ENCODE measurements at places on chromosomes 12 and 14. TPM values are rescaled to one million over a fixed set of nuclear protein-coding genes. Genes with fewer than 3 reads are reported as not detected.
A peak's percentile ranks its signal among the peaks of the same experiment; 100 is the strongest.

WASHC3 gene
- total RNA-seq = 108 TPM

DNA sequence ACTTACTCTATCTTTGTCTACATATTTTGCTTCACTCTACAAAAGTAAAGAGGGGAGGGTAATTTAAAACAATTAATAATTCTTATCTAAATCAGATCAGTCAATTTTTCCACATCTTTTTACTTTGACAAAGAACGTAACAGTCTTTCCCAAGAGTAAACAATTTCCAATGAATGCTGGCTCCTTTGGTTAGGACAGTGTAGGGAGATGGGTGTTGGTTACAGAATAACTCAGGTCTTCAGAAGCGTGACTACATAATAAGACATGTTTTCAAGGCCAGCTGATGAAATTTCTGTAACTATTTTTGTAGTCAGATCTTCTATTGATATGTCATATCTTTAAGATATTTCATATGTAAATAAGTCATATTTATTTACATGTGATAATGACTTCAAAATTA lies 183.0 kb upstream of the CAND1 start:
- no peak overlapping the region for H3K4me3 ChIP-seq
- no peak for DNase-seq
- no peaks in the 10 kb centered on the region for H3K36me3 ChIP-seq
- no peak overlapping the region for H3K27ac ChIP-seq
- no peaks in the 10 kb centered on the region for H3K4me1 ChIP-seq

GRCh38 chr12:124413401-124413800 lies 118.5 kb downstream of the RFLNA start:
- DNase-seq = no peak
- H3K36me3 ChIP-seq = peaks cover 4% of the 10 kb centered on the region
- H3K4me3 ChIP-seq = no peak overlapping the region
- H3K27ac ChIP-seq = no peak overlapping the region
- no peaks in the 10 kb centered on the region for H3K27me3 ChIP-seq

DNA sequence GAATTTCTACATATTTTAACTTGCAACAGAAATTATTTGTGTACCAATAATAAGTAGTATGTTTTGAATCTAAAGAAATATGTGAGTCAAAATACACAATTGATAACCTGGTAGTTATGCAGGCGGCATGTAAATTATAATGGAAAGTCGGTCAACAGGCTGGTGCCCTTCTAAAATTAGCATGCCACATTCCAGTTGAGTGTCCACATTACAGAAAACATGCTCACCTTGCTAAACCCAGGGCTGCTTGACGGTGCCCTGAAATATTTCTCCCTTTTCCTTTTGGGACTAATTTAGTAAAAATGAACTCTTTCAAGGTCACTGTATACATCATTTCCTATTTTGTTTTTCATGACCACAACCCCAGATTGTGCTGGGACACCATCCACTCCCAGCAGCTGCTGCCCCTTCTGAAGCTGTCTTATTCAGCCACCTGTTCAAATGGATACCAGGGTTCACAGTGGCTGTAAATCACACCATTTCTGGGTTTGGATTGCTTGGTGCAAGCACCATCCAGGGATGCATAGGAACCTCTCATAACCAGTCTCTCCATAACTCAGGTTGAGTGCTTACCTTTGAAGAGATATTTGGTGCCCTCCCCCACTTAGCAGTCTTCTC lies 110.6 kb downstream of the ANO6 start:
- no peaks in the 10 kb centered on the region for H3K27me3 ChIP-seq
- no peak overlapping the region for H3K4me3 ChIP-seq
- DNase-seq = no peak
- no peak overlapping the region for H3K27ac ChIP-seq

EPYC gene
- not detected for total RNA-seq

DNA sequence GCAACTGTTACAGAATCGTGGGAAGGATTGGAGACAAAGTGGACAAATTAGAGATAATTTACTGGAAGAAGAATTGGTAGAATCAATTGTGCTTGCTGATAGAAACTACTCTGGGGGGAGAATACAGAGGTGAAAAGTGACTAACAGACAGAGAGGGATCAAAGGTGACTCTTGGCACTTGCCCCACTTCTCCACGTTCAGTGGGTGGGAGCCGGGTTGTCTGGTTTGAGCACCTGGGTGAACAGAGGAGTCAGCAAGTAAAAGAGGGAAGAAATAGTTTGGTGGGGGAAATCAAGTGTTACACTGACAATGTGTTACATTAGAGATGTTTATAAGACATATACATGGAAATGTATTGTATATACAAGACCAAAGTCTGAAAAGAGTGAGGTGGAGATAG lies 69.1 kb downstream of the PPP2R5E start:
- peaks cover 8% of the 10 kb centered on the region for H3K4me1 ChIP-seq
- DNase-seq = no peak
- H3K36me3 ChIP-seq = no peaks in the 10 kb centered on the region
- H3K4me3 ChIP-seq = no peak overlapping the region
- no peak overlapping the region for H3K27ac ChIP-seq

TBX5 gene
- 16.8 TPM for total RNA-seq

CYP27B1 gene
- total RNA-seq = under 0.01 TPM

SLC8A3 gene
- under 0.01 TPM for total RNA-seq

- H3K4me1 ChIP-seq = peaks cover 9% of the 10 kb centered on the region
- H3K36me3 ChIP-seq = peaks cover 17% of the 10 kb centered on the region
- peak; percentile 35 for DNase-seq
- peak overlapping the region; percentile 74 for H3K4me3 ChIP-seq
These were observed 565 bp downstream of the SPRYD3 start for GRCh38 chr12:53078425-53079225.

- H3K27me3 ChIP-seq = no peaks in the 10 kb centered on the region
- no peaks in the 10 kb centered on the region for H3K4me1 ChIP-seq
- H3K27ac ChIP-seq = no peak overlapping the region
- DNase-seq = peak; percentile 80
These were observed 73.2 kb downstream of the IPO8 start for GRCh38 chr12:30622509-30622908.

GRCh38 chr12:127165567-127166392 lies 1101.2 kb upstream of the TMEM132C start:
- peak overlapping the region; percentile 69 for H3K27ac ChIP-seq
- H3K4me1 ChIP-seq = no peaks in the 10 kb centered on the region
- no peaks in the 10 kb centered on the region for H3K27me3 ChIP-seq

ZDHHC22 gene
- not detected for total RNA-seq

SYCP3 gene
- total RNA-seq = 0.26 TPM

PRPH gene
- 0.50 TPM for total RNA-seq
